NCI-H1092 treated with DMSO at 0.1 percent for 48 hours (cell line): ENCODE measurements at places on chromosomes 6 and 20.

DNA sequence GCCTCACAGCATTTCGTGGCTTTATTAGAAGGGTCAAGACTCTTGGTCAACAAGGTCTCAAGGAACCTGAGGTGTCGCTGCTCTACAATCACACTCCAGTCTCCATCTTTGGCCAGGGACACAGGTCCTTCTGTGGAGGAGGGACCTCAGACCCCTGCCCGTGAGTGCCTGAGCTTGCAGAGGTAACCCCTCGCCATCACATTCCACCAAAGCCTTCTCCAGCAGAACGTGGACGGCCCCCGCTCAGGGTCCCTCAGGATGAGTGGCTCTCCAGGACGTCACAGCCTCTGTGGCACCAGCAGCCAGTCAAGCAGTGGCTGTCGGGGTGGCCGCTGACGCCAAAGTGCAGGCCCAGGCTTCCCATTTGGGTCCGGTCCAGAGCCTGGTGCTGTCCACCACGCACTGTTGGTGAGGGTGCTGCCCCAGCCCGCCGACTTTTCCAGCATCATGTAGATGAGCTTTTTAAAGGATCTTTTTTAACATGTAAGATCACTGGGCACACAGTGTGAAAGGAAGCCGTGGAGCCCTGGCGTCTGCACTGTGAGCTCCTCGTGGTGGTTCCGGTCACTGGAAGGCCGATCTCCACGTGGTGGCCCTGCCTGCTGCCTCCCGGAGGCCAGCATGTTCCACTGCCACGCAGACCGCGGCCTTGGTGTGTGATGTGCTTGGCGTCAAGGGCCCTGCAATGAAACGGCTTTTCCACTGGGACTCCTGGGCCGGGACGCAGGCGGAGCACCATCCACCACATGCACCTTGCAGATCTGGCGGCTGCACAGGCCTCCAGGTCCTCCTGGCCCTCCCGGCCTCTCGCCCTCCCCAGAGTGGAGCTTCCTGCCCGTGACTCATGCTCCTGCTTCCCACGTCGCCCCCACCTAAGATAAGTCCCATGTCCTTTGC, 8.3 kb upstream of the KIF25 start:
- no peak for DNase-seq

DNA sequence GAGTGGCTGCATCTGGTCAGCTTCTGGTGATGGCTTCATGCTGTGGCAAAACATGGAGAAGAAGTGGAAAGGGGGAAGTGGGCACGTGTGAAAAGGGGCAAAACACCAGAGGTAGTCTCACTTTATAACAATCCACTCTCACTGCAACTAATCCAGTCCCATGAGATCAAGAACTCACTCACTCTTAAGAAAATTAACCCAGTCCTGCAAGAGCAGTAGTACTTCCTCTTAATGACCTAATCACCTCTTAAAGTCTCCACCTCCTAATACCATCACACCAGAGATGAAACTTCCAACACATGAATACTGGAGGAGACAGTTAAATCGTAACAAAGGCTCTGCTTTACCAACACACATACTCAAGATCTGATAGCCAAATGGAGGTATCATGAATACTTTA, 152.6 kb downstream of the THEMIS start:
- DNase-seq = no peak

GRCh38 chr20:24507182-24507853, 37.9 kb downstream of the SYNDIG1 start:
- DNase-seq = no peak

GRCh38 chr6:92648364-92649086, 770.8 kb downstream of the EPHA7 start:
- DNase-seq = no peak

DNA sequence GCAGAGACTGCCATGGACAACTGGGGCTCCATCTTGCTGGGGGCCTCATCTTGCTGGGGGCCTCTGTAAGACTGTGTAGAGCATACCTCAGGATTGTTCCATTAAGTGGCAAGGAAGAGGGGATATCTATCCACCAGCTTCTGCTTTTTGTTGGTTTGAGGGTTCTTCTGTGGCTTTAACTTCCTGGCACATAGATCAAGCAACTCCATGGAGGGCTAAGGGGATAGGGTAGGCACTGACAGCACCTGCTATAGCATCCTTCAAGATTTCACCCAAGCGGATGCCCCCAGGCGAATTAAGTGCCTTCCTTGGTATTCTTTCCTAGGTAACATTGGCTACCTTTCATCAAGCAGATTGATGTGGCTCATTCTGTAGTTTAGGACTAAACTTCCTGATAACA, 3.8 kb upstream of the LRRN4 start:
- DNase-seq = no peak

- no peak for DNase-seq
These were observed 133.3 kb upstream of the MAN1A1 start for GRCh38 chr6:119482850-119483285.

DNA sequence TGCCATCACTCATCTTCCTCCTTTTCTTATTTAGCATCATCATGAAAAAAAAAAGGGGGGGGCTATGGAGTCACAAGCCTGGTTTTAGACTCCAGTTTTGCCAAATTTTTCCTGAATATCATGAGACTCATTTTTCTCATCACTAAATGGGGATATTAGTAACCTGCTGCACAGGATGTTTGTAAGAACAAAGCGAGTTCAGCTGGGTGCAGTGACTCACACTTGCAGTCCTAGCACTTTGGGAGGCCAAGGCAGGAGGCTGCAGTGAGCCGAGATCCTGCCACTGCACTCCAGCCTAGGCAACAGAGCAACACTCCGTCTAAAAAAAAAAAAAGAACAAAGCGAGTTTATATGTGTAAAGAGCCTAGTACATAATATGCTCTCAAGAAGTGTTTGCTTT, 82.8 kb downstream of the TFAP2A start:
- no peak for DNase-seq

- DNase-seq = no peak
These were observed 271.0 kb downstream of the ZNF217 start for GRCh38 chr20:53322651-53323050.

DNA sequence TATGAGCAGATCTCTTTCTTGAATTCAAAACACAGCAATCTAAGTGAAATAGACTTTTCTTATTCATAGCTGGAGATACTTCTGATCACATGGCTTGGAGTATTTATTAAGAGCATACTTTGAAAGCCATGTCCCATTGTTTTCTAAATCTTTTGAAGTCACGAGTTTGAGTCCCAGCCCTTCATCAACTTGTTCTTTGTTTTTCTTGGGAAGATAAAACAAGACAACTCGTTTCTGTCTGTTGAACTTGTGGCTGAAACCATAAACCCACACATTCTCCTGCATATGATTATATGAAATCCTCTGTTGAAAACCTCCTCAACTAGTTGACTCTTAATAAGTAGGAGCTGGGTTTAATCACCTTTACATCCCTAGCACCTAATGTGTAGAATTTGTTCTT, 3.3 kb downstream of the RNF144B start:
- DNase-seq = no peak

DNA sequence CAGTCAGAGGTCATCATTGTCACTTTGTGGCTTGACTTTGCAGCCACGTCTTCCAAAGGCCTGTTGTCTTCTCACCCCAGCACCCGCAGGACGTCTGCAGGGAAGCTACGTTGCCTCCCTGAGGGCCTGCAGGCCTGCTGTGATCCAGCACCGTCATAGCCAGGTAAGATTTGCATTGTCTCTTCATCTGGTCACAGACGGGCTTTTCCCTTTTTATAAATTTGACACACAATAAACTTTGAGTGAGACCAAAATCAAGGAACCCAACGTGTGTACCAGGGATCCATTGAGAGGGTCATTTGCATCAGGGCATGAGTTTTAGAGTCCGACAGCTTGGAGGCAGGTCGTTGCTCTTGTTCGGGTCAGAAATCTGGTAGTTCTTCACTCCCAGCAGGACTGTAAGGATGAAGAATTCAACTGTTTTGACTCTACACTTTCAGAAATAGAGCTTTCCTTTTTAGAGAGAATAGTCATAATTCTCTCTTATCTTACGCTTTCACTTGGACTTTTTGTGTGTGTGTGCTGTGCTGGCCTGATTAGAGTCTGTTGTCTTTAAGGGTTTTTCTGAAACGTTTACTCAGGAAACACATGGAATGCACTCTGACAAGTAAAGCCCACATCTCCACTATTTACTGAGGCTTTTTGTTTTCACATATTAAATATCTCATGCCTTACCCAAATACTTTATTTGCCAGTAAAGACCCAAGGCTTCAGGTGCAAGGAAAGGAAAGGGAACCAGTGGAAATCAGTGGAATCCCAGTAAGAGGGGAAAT, 177.2 kb upstream of the TAB2 start:
- DNase-seq = no peak

GRCh38 chr6:21708320-21708580, 114.7 kb downstream of the SOX4 start:
- no peak for DNase-seq

- DNase-seq = no peak
These were observed 29.1 kb downstream of the HECA start for GRCh38 chr6:139164001-139164400.

GRCh38 chr6:15131651-15132061, 114.2 kb upstream of the JARID2 start:
- DNase-seq = no peak

DNA sequence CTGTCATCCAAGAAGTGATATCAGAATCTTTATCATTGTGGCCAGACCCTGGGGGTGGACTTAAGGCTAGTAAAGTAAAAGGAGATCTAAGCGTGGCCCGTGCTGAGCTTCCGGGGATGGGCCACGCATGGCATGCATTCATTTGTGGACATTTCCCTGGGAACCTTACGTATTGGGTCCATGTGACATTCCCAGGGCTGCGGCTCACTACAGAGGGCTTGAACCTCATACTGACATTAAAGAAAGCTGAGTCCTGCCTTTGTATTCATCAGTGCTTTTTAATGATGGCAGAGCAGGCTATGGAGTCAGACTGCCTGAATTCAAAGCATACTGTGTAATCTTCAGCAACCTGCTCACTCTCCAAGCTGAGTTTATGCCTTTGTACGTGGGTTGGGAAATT, 152.2 kb upstream of the AFDN start:
- no peak for DNase-seq

DNA sequence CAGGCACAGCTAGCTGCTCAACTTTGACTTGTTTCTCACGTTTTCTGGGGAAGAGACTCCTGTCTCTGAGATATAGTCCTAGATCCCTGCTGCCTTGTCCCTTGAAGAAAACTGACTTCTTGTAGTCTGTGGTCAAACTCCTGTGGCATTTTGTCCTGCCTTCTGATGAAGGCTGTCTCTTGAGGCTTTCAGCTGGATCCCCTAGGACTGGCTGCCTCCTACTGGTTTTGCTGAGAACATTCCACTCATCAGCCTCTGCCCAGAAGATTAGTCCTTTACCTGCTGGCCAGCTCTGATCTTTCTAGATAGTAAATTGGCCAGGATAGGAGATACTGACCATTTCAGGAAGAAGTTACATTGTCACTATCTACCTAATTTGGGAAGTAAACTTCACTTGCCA, 71.9 kb upstream of the CNR1 start:
- DNase-seq = peak; percentile 6

- no peak for DNase-seq
These were observed 11.4 kb downstream of the TRIM38 start for GRCh38 chr6:25973923-25974555.

DNA sequence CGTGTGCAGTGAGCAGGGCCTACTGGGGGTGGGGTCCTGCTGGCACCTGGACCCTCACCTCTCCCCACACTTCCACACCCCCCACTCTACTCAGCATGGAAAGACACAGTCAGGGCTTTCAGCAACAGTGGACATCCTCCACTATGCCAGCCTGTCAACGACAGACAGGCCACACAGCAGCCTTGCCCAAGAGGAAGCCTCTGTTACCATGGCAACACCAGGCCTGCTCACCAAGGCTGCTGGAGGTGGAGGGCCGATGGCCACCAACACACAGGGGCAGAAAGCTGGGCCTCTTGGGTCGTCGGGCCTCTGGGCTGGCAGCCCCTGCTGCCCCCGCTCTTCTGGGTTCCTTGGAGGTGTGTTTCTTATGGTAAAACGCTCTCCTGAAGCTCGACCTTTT, 13.6 kb downstream of the BNIP5 start:
- DNase-seq = no peak

GRCh38 chr6:120320481-120321162, 971.1 kb upstream of the MAN1A1 start:
- no peak for DNase-seq

GRCh38 chr20:61271312-61272231, 19.5 kb downstream of the CDH4 start:
- no peak for DNase-seq

GRCh38 chr6:31661262-31662123, 915 bp upstream of the C6orf47 start:
- DNase-seq = no peak

GRCh38 chr20:21279706-21280521, 23.2 kb upstream of the XRN2 start:
- DNase-seq = no peak

- no peak for DNase-seq
These were observed 25.8 kb downstream of the HLA-A start for GRCh38 chr6:29968130-29968529.

DNA sequence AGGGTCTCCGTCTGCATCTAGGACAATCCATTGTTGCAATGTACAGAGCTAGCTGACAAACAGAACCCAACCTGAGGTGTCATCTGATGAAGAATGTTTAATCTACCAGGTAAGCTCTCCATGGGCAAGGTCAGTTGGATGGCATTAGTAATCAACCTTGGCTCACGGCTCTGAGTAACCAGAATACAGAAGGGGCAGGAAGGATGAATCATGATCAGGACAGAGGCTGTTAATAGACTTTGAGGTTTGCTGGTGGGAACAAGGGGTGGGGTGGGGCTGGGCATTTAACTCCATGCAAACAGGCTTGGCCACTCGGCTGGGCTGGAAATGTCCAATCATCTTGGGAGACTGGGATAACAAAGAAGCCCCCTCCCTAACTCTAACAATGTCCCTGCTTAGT, 77.1 kb upstream of the MRPS10 start:
- DNase-seq = no peak

DNA sequence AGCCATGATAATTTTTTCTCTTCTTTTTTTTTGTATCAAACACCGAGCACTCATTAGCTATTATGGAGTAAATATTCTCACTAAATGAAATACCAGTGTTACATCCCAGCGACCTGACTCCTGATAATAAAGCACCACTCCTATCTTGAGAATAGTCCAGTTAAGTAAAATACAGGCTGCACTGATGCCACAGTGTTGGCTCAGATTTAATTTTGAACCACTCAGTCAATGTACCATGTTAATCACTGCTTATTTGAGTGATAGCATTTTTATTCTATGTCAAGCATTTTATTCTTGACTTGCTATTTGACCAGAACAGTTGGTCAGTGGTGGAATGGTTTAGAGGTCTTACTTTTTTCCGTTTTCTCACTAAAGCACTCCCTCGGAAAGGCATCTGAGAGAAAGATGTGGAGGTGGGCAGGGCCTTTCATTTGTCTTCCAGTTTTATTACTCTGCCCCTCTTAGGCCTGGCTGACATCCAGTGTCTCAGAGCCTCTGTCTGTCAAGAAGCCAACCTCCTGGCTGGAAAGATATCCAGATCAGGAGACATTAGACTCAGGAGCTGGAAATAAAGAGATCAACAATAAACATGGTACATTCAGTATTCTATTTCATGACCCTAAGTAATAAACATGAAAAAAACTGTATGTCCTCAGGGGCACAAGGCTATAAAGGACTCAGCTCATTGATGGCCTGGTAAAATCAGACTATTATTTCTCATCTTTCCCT, 457.8 kb downstream of the EPM2A start:
- DNase-seq = peak; percentile 76
